Right lobe of liver (tissue), 6 donors: ENCODE measurements at places on chromosomes 2 and 18. TPM values are rescaled to one million over a fixed set of nuclear protein-coding genes. Genes with fewer than 3 reads are reported as not detected.

- no peak for DNase-seq
Observed at GRCh38 chr2:232142049-232142448, 180.5 kb downstream of the DIS3L2 start.

The WNT10A gene
- 0.31 TPM for total RNA-seq

The FLACC1 gene
- 0.95 TPM for total RNA-seq

- no peak for DNase-seq
Observed at GRCh38 chr2:69566669-69567068, 76.9 kb downstream of the AAK1 start.
